Tibial nerve (tissue), 4 donors: ENCODE measurements at places on chromosomes 6 and 20. TPM values are rescaled to one million over a fixed set of nuclear protein-coding genes. Genes with fewer than 3 reads are reported as not detected.
A peak's percentile ranks its signal among the peaks of the same experiment; 100 is the strongest.

The TBXT gene
- total RNA-seq = not detected

DNA sequence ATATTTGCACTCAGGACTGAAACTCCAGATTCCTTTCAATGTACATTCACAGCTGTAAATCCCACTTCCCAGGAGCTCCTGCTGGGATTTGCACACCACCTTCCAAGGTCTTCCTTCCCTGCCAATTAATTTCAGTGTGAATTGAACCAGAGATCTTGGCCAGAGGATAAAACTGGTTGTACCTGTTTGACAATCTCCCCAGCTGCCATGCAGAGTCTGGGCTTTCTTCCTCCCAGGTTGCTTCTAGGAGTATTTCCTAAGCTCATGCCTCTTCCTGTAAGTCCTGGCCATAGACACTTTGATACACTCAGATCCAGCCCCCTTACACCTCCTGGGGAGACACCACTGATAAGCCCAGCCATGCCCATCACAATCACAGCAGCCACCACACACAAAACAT lies 15.6 kb downstream of the MAFB start:
- H3K4me3 ChIP-seq = no peak overlapping the region
- no peaks in the 10 kb centered on the region for H3K4me1 ChIP-seq
- no peak overlapping the region for H3K27ac ChIP-seq
- no peaks in the 10 kb centered on the region for H3K27me3 ChIP-seq
- DNase-seq = no peak

DNA sequence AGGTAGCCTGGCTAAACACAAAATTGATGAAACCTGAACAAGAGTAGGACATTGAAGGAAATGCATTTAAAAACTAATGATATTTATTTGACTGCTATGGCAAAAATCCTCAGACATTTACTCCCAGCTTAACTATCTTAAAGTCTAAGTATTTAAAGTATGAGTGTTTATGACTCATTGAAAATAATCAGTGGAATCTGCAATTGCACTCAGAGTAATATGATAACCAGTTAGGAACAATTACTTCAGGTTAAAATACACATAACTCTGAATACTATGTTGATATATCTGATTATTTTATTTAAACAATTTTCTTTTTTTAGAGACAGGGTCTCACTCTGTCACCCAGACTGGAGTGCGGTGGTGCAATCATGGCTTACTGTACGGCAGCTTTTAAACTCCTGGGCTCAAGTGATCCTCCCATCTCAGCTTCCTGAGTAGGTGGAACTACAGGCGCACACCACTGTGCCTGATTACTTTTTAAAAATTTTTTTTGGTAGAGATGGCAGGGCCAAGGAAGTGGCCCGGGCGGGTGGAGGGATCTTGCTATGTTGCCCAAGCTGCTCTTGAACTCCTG lies 43.9 kb downstream of the FILIP1 start:
- no peak overlapping the region for H3K27ac ChIP-seq
- no peak overlapping the region for H3K4me3 ChIP-seq
- H3K27me3 ChIP-seq = no peaks in the 10 kb centered on the region
- no peak for DNase-seq

- no peak overlapping the region for H3K27ac ChIP-seq
- no peaks in the 10 kb centered on the region for H3K27me3 ChIP-seq
- no peak for DNase-seq
- H3K4me1 ChIP-seq = no peaks in the 10 kb centered on the region
- H3K4me3 ChIP-seq = no peak overlapping the region
Measured at GRCh38 chr6:135162678-135163439, 18.2 kb upstream of the MYB start.

The DHX16 gene
- 40.2 TPM for total RNA-seq

DNA sequence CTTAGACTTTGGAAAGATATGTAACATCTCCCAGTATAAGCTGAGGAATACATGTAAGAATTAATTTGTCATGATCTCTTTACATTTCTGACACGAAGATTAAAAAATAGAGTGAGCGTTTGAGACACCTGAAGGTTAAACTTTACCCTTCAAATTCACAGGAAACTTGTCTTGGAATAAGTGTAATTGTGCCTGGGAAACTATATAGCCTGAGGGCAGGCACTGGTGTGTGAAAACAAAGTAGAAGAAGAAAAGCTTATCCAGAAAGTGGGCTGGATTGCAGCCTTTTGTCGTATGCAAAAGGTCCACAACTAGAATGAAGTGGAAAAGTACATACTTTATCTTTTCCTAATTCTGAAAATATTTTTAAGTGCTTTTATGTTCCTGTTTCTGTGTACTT lies 275.7 kb upstream of the TCF21 start:
- no peaks in the 10 kb centered on the region for H3K4me1 ChIP-seq
- H3K4me3 ChIP-seq = no peak overlapping the region
- no peak overlapping the region for H3K27ac ChIP-seq
- no peak for DNase-seq

GRCh38 chr20:35831029-35831428 lies 59.2 kb downstream of the PHF20 start:
- no peak for DNase-seq
- H3K4me1 ChIP-seq = no peaks in the 10 kb centered on the region
- no peaks in the 10 kb centered on the region for H3K27me3 ChIP-seq
- no peak overlapping the region for H3K27ac ChIP-seq
- no peak overlapping the region for H3K4me3 ChIP-seq
- no peaks in the 10 kb centered on the region for H3K36me3 ChIP-seq

DNA sequence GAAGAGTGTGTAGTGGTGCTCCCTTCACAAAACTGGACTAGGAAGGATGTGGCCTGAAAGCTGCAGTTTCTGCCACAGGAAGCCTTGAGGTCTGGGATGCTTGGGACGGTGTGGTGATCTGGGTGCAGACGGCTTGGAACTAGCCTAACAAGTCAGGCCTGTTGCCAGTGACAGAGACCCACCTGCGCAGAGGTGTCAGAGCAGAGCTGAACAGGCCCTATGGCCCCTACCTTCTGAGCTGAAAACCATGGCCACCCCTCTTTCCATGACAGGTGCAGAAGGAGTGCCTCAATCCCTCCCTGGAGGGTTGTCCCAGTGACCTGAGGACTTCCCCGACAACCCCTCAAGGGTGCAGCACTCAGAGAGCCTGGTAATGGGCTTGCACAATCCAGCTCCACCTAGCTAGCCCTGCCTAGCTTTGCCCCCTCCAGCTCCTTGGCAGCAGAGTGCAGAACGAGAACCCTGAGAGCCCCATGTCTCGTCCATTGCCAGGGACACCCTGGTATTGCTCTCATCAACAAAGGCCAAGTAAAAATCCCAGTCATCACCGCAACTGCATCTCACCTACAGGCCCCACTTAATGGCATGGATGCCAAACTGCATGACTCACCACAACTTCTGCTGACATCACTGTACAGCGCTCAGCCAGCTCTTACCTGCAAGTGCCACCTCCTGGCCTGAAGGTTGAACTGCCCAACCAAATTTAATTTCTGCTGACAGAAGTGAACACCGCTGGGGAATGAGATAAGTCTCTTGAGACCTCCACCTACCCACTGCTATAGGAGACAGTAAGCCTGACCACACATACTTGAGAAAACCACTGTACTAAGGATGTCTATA lies 563.1 kb downstream of the TFAP2A start:
- no peak for DNase-seq
- H3K4me1 ChIP-seq = no peaks in the 10 kb centered on the region
- no peak overlapping the region for H3K4me3 ChIP-seq
- H3K27ac ChIP-seq = no peak overlapping the region
- H3K36me3 ChIP-seq = no peaks in the 10 kb centered on the region

GRCh38 chr6:30998785-30999184 lies 11.5 kb upstream of the MUC22 start:
- no peaks in the 10 kb centered on the region for H3K4me1 ChIP-seq
- no peak overlapping the region for H3K27ac ChIP-seq
- no peaks in the 10 kb centered on the region for H3K27me3 ChIP-seq
- no peak overlapping the region for H3K4me3 ChIP-seq
- no peaks in the 10 kb centered on the region for H3K36me3 ChIP-seq
- no peak for DNase-seq

DNA sequence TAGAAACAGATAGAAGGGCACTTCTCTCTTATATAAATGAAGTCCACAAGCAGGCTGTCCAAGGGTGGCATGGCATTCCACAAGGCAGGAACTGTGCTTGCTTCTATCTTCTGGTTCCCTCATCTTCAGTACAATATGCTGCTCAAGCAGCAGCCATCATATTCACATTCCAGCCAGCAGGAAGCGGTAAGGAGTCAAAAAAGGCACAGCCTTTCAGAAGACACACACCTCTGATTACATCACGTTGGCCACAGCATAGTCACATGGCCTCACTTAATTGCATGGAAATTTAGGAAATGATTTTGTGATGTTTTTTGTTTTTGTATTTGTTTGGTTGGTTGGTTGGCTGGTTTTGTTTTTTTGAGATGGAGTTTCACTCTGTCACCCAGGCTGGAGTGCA lies 19.0 kb downstream of the REM1 start:
- no peak overlapping the region for H3K4me3 ChIP-seq
- no peak for DNase-seq
- no peaks in the 10 kb centered on the region for H3K4me1 ChIP-seq
- no peaks in the 10 kb centered on the region for H3K36me3 ChIP-seq

DNA sequence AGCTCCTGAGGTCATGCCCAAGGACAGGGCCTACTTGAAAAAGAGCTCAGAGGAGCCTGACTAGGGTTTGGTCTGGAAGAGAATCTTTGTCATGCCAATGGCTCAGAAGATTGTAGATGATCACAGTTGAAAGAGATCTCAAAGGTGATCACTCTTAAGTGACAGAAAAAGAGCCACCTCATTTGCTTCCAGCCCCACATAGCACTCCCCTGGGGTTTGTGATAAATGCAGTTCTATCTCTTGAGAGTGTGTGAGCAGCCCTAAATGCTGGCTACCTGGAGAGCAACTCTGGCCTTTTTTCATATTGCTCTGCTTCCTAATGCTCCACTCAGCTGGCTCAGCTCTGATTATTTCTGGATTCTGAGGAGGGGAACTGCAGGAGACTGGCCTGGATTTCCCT lies 39.3 kb downstream of the KLHL32 start:
- no peaks in the 10 kb centered on the region for H3K36me3 ChIP-seq
- no peak overlapping the region for H3K27ac ChIP-seq
- DNase-seq = no peak
- no peaks in the 10 kb centered on the region for H3K27me3 ChIP-seq
- H3K4me1 ChIP-seq = no peaks in the 10 kb centered on the region

The HLA-DMB gene
- total RNA-seq = 15.7 TPM

The TTBK1 gene
- not detected for total RNA-seq

GRCh38 chr20:61933951-61934715 lies 131.5 kb downstream of the TAF4 start:
- no peak overlapping the region for H3K4me3 ChIP-seq
- no peaks in the 10 kb centered on the region for H3K4me1 ChIP-seq
- no peak overlapping the region for H3K27ac ChIP-seq
- H3K36me3 ChIP-seq = peaks cover 8% of the 10 kb centered on the region
- H3K27me3 ChIP-seq = no peaks in the 10 kb centered on the region

The ERVFRD-1 gene
- total RNA-seq = not detected

- DNase-seq = no peak
- H3K4me1 ChIP-seq = peaks cover 7% of the 10 kb centered on the region
- no peaks in the 10 kb centered on the region for H3K36me3 ChIP-seq
- H3K27ac ChIP-seq = no peak overlapping the region
Measured at GRCh38 chr6:219019-219570, 73.2 kb upstream of the DUSP22 start.

GRCh38 chr6:46690911-46691451 lies 3.3 kb downstream of the TDRD6 start:
- no peaks in the 10 kb centered on the region for H3K36me3 ChIP-seq
- H3K27ac ChIP-seq = no peak overlapping the region
- H3K4me3 ChIP-seq = no peak overlapping the region
- H3K27me3 ChIP-seq = no peaks in the 10 kb centered on the region

The PLG gene
- not detected for total RNA-seq

DNA sequence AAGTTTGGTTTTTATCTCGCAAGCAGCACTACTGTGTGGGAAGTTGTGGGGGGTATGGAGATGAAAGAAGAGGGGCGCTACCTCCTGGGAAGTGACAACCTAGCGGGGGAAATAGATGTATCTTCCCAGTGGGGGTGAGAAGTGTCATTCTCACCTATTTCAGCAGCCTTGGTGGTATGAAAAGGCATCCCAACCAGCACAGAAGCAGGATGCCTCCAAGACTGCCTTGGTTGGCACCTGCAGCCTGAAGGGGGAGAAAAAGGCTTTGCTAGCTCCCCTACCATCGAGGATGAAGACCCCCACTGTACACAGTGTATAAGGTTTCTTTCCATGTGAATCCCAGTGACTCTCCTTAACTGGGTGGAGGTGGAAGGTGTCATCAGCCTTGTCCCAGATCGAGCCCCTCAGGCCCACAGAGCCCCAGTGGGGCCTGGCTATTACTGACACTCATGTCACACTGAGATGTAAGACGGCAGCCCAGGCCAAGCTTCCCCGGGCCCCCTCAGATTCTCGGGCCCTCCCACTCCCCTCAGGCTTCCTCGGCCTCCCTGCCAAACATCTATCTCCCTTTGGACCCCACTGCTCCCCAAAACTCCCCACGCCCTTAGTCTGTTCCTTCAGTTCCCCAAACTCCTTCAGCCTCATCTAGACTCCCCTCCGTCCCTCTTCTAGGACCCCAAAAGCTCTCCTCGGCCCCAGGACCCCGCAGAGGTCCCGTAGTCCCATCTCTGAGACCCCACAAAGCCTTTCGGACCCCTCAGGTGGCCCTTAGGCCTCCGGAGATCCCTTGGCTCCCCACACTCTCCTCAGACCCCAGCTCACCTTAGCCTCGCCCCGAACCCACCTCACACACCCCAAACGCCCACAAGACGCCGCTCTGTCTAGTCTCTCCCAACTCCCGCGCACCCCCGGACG lies 688 bp downstream of the COMMD7 start:
- H3K27ac ChIP-seq = peak overlapping the region; percentile 82
- no peaks in the 10 kb centered on the region for H3K36me3 ChIP-seq
- H3K27me3 ChIP-seq = no peaks in the 10 kb centered on the region
- peak overlapping the region; percentile 81 for H3K4me3 ChIP-seq
- DNase-seq = no peak

DNA sequence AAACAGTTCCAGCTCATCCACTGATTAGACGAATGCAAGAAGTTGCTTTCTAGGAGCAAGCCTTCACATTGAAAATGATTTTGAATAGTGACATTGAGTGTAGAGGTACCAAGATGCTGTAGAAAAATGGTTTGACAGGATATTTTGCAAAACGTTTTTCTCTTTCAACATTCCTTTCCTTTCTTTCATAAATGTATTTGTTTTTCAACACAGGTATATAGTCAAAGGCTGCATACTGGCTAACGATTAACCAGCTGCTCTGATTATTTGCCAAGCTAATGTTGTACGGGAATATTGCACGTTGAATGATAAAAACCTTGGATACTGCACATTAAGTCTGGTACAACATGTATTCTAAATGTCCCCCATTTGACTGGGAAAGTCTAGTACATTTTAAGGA lies 78.8 kb upstream of the TENT5A start:
- H3K4me1 ChIP-seq = no peaks in the 10 kb centered on the region
- no peak overlapping the region for H3K4me3 ChIP-seq
- H3K27me3 ChIP-seq = no peaks in the 10 kb centered on the region
- H3K36me3 ChIP-seq = no peaks in the 10 kb centered on the region
- DNase-seq = no peak

GRCh38 chr20:24897974-24898373 lies 51.1 kb upstream of the CST7 start:
- H3K36me3 ChIP-seq = no peaks in the 10 kb centered on the region
- no peaks in the 10 kb centered on the region for H3K4me1 ChIP-seq
- no peak overlapping the region for H3K4me3 ChIP-seq
- no peak for DNase-seq
